ENCODE measurements at places on chromosomes 5 and 9. TPM values are rescaled to one million over a fixed set of nuclear protein-coding genes. Genes with fewer than 3 reads are reported as not detected.

SPOCK1 gene
- 123 TPM for total RNA-seq

EGFL7 gene
- 189 TPM for total RNA-seq

GDA gene
- not detected for total RNA-seq

GARIN3 gene
- not detected for total RNA-seq

OR13J1 gene
- not detected for total RNA-seq
